ENCODE measurements at places on chromosomes 3 and 15. TPM values are rescaled to one million over a fixed set of nuclear protein-coding genes. Genes with fewer than 3 reads are reported as not detected.

GRCh38 chr3:50294089-50294488 lies 1.9 kb upstream of the IFRD2 start:
- no peak overlapping the region for H3K4me3 ChIP-seq
- no peak for DNase-seq
- H3K27me3 ChIP-seq: no peaks in the 10 kb centered on the region
- no peak overlapping the region for H3K27ac ChIP-seq
- H3K4me1 ChIP-seq: no peaks in the 10 kb centered on the region

GRCh38 chr15:62452667-62453066 lies 287.6 kb upstream of the C2CD4B start:
- no peak overlapping the region for H3K4me3 ChIP-seq
- no peak for DNase-seq
- no peaks in the 10 kb centered on the region for H3K27me3 ChIP-seq
- no peaks in the 10 kb centered on the region for H3K36me3 ChIP-seq

RTP3 gene
- total RNA-seq: not detected

- no peak for DNase-seq
- H3K27ac ChIP-seq: no peak overlapping the region
- peaks cover 89% of the 10 kb centered on the region for H3K36me3 ChIP-seq
- no peaks in the 10 kb centered on the region for H3K4me1 ChIP-seq
These were observed 7.6 kb downstream of the ARPC4 start for GRCh38 chr3:9800529-9800928.

GRCh38 chr3:160564949-160565441 lies 376 bp downstream of the KPNA4 start:
- H3K27ac ChIP-seq: no peak overlapping the region
- 0 out of 2 replicates have a peak, but pooled peaks cover 2% of the 10 kb centered on the region for H3K4me1 ChIP-seq

GRCh38 chr3:188927971-188928370 lies 243.8 kb upstream of the TPRG1 start:
- no peaks in the 10 kb centered on the region for H3K4me1 ChIP-seq
- DNase-seq: no peak
- no peak overlapping the region for H3K27ac ChIP-seq
- no peaks in the 10 kb centered on the region for H3K36me3 ChIP-seq
- no peaks in the 10 kb centered on the region for H3K27me3 ChIP-seq

DNA sequence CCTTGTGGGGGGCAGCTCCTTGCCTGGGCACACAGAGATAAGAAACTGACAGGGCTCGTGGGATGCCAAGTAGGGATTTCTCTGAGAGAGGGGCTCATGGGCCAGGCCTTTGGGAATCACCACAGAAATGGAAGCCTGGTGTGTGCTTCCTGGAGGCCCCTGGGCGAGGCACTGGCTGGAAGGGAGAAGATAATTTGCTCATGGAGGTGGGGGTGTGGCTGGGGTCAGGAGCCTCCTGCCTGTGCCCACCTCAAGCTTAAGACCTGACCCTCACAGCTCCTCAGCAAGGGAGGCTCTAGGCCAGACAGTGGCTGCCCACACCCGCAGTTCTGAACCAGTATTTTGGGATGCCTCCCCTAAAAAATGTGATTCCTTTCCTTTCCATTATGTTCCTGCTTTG lies 16.9 kb upstream of the CPNE9 start:
- no peaks in the 10 kb centered on the region for H3K27me3 ChIP-seq
- H3K36me3 ChIP-seq: peaks cover 50% of the 10 kb centered on the region
- H3K4me1 ChIP-seq: no peaks in the 10 kb centered on the region
- DNase-seq: no peak

PLA1A gene
- not detected for total RNA-seq

- no peak overlapping the region for H3K4me3 ChIP-seq
- no peaks in the 10 kb centered on the region for H3K4me1 ChIP-seq
- no peak overlapping the region for H3K27ac ChIP-seq
- no peaks in the 10 kb centered on the region for H3K27me3 ChIP-seq
- DNase-seq: no peak
- H3K36me3 ChIP-seq: no peaks in the 10 kb centered on the region
These were observed 44.0 kb upstream of the MAGI1 start for GRCh38 chr3:66082679-66083078.

DNA sequence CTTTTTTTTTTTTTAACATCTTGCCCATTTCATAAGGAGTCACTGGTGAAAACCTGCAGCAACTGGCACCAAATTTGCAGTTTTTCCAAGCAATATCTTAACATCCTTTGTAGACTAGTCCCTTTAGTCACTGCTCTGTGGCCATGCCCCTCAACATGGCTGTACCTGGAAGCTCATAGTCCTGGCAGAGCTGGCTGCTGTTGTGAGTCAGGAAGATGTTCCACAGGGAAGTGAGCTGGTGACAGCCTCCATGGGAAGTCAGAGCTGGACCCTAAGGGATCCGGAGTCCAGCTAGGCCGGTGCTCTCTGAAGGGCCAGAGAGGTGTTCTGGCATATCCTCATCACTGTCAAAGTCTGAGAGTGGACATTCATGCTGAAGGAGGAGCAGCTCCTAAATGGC lies 99.3 kb upstream of the ZBED2 start:
- H3K27ac ChIP-seq: no peak overlapping the region
- DNase-seq: no peak
- no peak overlapping the region for H3K4me3 ChIP-seq

DNA sequence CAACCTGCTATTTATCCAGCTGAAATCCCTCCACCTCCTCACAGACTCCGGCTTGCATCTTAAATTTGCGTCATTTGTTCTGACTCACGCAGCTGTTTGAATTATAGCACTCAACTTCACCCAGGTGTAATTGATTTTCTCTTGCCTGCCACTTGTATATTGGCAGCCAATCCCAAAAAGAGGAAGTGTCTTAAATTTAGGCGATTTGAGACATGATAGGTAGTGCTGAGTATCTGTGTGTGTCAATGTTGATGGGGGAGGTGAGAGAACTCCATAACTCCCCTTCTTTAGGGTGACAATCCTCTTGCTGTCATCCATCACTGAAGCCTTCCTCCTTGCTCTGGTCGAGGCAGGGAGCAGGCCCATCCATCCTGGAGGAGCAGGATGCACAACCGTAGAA lies 77.2 kb upstream of the TPRG1 start:
- no peak overlapping the region for H3K4me3 ChIP-seq
- H3K27ac ChIP-seq: no peak overlapping the region
- no peaks in the 10 kb centered on the region for H3K4me1 ChIP-seq
- no peaks in the 10 kb centered on the region for H3K36me3 ChIP-seq

GCSAM gene
- not detected for total RNA-seq

CDCP1 gene
- 12.9 TPM for total RNA-seq

- no peak for DNase-seq
- H3K4me3 ChIP-seq: no peak overlapping the region
- H3K27ac ChIP-seq: no peak overlapping the region
- no peaks in the 10 kb centered on the region for H3K27me3 ChIP-seq
- H3K4me1 ChIP-seq: peaks cover 15% of the 10 kb centered on the region
- no peaks in the 10 kb centered on the region for H3K36me3 ChIP-seq
These were observed 60.3 kb upstream of the PSMD6 start for GRCh38 chr3:64083575-64083974.

- no peaks in the 10 kb centered on the region for H3K36me3 ChIP-seq
- H3K4me1 ChIP-seq: no peaks in the 10 kb centered on the region
- H3K27ac ChIP-seq: no peak overlapping the region
- DNase-seq: no peak
- no peak overlapping the region for H3K4me3 ChIP-seq
- no peaks in the 10 kb centered on the region for H3K27me3 ChIP-seq
These were observed 32.4 kb upstream of the SLC6A11 start for GRCh38 chr3:10783360-10784351.

TM4SF18 gene
- 8.1 TPM for total RNA-seq

GRCh38 chr3:182597621-182598041 lies 195.7 kb upstream of the ATP11B start:
- no peaks in the 10 kb centered on the region for H3K36me3 ChIP-seq
- DNase-seq: no peak
- no peak overlapping the region for H3K27ac ChIP-seq

MYO5A gene
- total RNA-seq: 22.0 TPM

LMCD1 gene
- 22.1 TPM for total RNA-seq

DNA sequence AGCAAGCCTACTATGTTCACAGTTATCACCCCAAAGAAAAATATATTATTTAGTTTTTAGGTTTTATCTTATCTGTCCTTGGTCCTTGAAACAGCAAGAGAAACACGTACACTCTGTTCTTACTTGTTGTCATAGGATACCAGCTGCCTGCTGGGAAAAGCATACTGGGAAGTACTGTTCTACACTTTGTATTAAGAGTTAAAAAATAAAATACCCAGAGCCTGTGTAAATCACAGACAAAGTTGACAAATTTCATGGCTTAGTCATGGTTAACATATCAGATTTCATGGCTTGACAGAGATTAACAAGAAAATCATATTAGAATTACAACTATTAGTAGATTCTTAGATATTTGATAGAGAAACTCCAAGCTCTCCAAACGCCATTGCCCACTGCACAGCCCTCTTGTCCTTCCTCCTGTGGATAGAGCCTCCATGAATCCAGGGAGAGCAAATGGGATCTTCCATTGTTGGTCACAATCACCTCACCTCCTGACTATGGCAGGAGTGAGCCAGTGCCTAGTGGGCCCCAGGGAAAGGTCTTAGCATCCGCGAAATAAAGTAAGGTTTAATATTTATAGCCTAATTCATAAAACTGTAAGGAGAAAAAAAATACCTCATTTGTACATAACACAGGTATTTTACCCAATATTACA lies 128.1 kb upstream of the WNT5A start:
- H3K4me1 ChIP-seq: peaks cover 10% of the 10 kb centered on the region
- no peak overlapping the region for H3K4me3 ChIP-seq
- H3K27me3 ChIP-seq: no peaks in the 10 kb centered on the region
- H3K36me3 ChIP-seq: no peaks in the 10 kb centered on the region
- peak overlapping the region; percentile 81 for H3K27ac ChIP-seq

DNA sequence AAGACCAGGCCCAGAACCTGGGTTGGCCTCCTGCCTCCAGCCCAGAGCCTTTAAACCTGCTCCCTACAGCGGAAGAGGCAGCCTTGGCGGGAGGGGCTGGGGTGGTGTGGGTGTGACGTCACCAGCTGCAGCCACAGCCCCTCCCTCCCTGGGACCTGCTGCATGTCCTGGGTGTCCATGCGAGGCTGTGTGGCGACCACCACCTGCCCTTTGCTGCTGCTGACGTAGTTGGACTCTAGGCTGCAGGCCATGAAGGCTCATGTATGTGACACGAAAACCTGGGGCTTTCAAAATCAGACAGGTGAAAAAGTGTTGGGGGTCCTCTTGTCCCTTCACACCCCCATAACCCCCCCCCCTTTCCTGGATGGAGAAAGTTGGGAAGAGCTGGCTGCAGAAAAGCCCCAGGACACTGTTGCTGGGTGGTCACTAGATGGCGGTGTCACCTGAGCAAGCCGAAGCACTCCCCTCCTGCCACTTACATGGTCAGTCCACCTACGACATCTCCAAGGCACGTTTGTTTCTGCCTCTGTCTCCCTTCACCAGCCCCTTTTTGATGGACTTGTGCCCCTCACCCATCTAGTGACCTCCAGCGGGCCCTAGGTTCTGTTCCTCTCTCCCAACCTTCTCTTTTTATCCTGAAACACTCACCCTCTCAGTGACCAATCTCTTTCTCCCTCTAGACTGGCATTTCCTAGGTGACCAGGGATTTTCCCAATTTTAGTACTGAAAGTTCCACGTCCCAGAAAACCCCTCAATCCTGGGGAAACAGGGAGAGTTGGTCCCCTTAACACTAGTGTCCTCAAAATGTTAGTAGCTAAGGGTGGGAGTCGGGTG lies 35.2 kb downstream of the SLC6A20 start:
- no peak overlapping the region for H3K4me3 ChIP-seq
- H3K36me3 ChIP-seq: no peaks in the 10 kb centered on the region

GRCh38 chr15:28917791-28918140 lies 32.0 kb downstream of the APBA2 start:
- H3K4me3 ChIP-seq: no peak overlapping the region
- peaks cover 3% of the 10 kb centered on the region for H3K4me1 ChIP-seq
- no peaks in the 10 kb centered on the region for H3K36me3 ChIP-seq
- H3K27ac ChIP-seq: no peak overlapping the region
- no peak for DNase-seq

GRCh38 chr3:119517112-119517511 lies 18.8 kb downstream of the TIMMDC1 start:
- no peak overlapping the region for H3K27ac ChIP-seq
- H3K27me3 ChIP-seq: no peaks in the 10 kb centered on the region
- H3K4me1 ChIP-seq: no peaks in the 10 kb centered on the region
- DNase-seq: no peak

Data from H9 (cell line).